Fibroblast of skin of left quadriceps (primary cell): ENCODE measurements at places on chromosomes 12 and 14.

- DNase-seq: no peak
Observed at GRCh38 chr12:64672925-64673409, 62.7 kb downstream of the RASSF3 start.

GRCh38 chr14:53093206-53093605 lies 59.9 kb downstream of the DDHD1 start:
- peak; percentile 18 for DNase-seq

DNA sequence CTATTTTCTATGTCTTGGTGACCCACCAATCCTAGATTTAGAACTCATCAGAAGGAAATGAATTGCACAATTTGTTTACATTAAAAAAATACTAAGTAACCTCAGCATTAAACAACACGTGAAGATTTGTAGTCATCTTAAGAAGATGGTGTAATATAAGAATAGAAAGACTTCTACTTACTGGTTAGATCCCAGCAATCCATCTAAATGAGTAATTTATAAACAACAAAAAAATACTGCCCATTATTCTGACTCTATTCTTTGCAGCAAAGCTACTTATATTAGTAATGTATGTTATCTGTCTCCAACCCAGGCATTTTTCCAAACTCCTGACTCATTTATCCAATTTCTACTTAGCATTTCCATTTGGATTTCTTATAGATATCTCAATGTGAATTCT lies 67.8 kb downstream of the CD163L1 start:
- peak; percentile 54 for DNase-seq

DNA sequence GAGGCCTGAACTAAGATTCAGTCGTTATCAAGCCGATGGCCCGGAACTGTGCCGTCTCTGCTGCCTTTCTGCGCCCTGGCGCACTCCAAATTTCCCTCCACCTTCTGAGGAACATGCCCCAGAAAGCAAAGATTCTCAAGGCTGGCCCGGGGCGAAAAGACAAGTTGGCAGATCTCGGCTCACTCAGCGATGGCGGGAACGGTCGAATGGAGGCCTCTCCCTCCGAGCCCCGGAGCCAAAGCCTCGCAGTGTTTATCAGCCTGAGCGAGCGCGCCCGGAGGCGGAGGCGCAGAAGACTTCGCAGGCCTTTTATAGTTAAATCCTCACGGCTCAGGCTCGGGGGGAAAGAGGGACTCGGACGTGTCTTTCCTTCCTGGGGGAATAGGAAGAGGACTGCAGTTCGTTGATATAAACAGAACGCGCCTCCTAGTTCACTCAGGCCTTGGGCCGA lies 5.6 kb downstream of the TBX5 start:
- DNase-seq: no peak

GRCh38 chr14:67472726-67473125 lies 15.8 kb downstream of the TMEM229B start:
- DNase-seq: no peak

DNA sequence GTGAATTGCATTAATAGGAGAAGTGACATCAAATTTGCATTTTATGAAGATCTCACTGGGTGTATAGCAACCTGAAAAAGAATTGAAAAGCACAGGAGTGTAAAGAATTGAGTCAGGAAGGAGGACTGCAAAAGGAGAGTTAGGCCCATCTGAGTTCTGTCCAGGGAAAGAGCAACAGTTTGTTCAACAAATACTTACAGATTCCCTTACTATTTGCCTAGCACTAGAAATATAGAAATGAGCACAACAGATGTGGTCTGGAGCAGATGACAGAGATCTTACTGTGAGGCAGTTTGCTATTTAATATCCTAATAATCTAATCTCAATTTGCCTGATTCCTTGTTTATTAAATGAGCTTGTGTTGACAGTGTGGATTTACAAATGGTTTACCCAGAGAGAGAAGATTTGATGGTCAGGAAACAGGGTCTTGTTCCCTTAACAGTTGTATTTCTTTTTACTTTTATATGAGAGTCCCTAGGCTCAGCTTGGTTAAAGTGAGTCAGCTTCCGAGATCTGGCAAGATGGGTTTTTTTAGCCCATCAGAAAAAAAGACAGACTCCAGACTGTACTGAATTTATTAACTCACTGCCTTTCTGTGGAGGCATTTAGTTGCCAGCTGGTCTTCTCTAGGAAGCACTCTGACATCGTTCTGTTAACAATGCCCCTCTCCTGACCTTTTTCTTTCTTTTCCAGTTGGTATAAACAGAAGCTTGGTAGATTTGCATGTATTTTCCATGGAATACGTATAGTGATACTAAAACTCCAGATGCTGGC lies 229.7 kb downstream of the TTC6 start:
- no peak for DNase-seq

GRCh38 chr12:123113026-123113425 lies 37.9 kb downstream of the PITPNM2 start:
- no peak for DNase-seq

DNA sequence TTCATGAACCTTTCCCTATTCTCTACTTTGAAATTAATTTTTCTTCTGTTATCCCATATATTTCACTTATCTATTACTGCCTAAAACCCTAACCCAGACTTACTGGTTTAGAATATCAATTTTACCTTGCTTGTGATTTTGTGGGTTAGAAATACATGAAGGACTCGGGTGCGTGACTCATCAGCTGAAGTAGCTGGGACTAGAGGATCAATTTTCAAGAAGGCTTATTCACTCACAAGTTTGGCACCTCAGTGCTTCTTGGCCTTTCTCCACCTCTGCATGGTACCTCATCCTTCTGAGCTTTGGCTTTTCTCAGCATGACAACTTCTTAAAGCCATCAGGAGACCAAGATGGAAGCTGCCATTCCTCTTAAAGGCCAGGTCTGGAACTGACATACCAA lies 57.8 kb downstream of the TMEM117 start:
- DNase-seq: peak; percentile 2

- no peak for DNase-seq
Observed at GRCh38 chr12:52637299-52637698, 14.7 kb downstream of the KRT2 start.

GRCh38 chr12:28925719-28926376 lies 223.2 kb upstream of the FAR2 start:
- peak; percentile 82 for DNase-seq

GRCh38 chr14:94129758-94130414 lies 482 bp upstream of the IFI27L2 start:
- no peak for DNase-seq

GRCh38 chr14:23060536-23061260 lies 3.4 kb upstream of the CDH24 start:
- no peak for DNase-seq

- DNase-seq: no peak
Observed at GRCh38 chr14:31038521-31039166, 12.5 kb upstream of the STRN3 start.
